Activated CD4-positive, alpha-beta memory T cell treated with anti-CD3 and anti-CD28 coated beads, Interleukin-2, amount 10 ng/mL, durations not matched to agents 7 days and 5 days (primary cell): ENCODE measurements at places on chromosomes 12 and 14. TPM values are rescaled to one million over a fixed set of nuclear protein-coding genes. Genes with fewer than 3 reads are reported as not detected.

Gene ARMH4
- not detected for total RNA-seq

- no peaks in the 10 kb centered on the region for H3K36me3 ChIP-seq
- no peak overlapping the region for H3K4me3 ChIP-seq
- DNase-seq, result no peak
- H3K27ac ChIP-seq, result no peak overlapping the region
- peaks cover 7% of the 10 kb centered on the region for H3K4me1 ChIP-seq
- H3K27me3 ChIP-seq, result no peaks in the 10 kb centered on the region
Measured at GRCh38 chr14:58566979-58567378, 70.8 kb upstream of the DACT1 start.

Gene WSCD2
- not detected for total RNA-seq

Gene CLSTN3
- total RNA-seq, result 148 TPM

Gene CARMIL3
- total RNA-seq, result 3.7 TPM

GRCh38 chr14:95540236-95540855 is 5.5 kb downstream of the GLRX5 start:
- H3K27me3 ChIP-seq, result no peaks in the 10 kb centered on the region
- no peak overlapping the region for H3K4me3 ChIP-seq
- H3K27ac ChIP-seq, result no peak overlapping the region
- H3K4me1 ChIP-seq, result peaks cover 29% of the 10 kb centered on the region

Gene MYF6
- not detected for total RNA-seq

DNA sequence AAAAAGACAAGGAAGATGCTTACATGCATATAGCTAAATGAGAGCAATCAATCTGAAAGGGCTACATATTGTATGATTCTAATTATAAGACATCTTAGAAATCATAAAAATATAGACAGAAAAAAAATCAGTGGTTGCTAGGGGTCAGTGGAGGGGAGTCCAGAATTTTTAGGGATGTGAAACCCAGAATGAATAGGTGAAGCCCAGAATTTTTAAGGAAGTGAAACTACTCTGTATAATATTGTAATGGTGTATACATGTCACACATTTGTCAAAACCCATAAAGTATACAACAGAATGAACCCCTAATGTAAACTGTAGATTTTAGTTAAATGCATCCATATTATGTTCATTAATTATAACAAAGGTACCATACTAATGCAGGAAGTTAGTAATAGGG is 713.2 kb downstream of the FLRT2 start:
- H3K27ac ChIP-seq, result no peak overlapping the region
- no peaks in the 10 kb centered on the region for H3K36me3 ChIP-seq
- H3K27me3 ChIP-seq, result no peaks in the 10 kb centered on the region
- DNase-seq, result no peak
- no peaks in the 10 kb centered on the region for H3K4me1 ChIP-seq

Gene PRR13
- 246 TPM for total RNA-seq

GRCh38 chr12:57151741-57152630 is 4.6 kb upstream of the LRP1-AS start:
- no peaks in the 10 kb centered on the region for H3K36me3 ChIP-seq
- H3K27ac ChIP-seq, result no peak overlapping the region
- H3K4me3 ChIP-seq, result no peak overlapping the region
- no peak for DNase-seq
- H3K27me3 ChIP-seq, result no peaks in the 10 kb centered on the region

Gene PHLDA1
- 42.8 TPM for total RNA-seq

GRCh38 chr12:130119241-130119861 is 42.9 kb upstream of the FZD10 start:
- no peak overlapping the region for H3K4me3 ChIP-seq
- DNase-seq, result no peak
- H3K4me1 ChIP-seq, result no peaks in the 10 kb centered on the region
- no peaks in the 10 kb centered on the region for H3K27me3 ChIP-seq
- no peaks in the 10 kb centered on the region for H3K36me3 ChIP-seq
- no peak overlapping the region for H3K27ac ChIP-seq

- no peaks in the 10 kb centered on the region for H3K4me1 ChIP-seq
- H3K27ac ChIP-seq, result no peak overlapping the region
- H3K36me3 ChIP-seq, result no peaks in the 10 kb centered on the region
Measured at GRCh38 chr14:68173227-68173972, 353.8 kb downstream of the RAD51B start.

Gene GPRC5D
- 0.73 TPM for total RNA-seq

DNA sequence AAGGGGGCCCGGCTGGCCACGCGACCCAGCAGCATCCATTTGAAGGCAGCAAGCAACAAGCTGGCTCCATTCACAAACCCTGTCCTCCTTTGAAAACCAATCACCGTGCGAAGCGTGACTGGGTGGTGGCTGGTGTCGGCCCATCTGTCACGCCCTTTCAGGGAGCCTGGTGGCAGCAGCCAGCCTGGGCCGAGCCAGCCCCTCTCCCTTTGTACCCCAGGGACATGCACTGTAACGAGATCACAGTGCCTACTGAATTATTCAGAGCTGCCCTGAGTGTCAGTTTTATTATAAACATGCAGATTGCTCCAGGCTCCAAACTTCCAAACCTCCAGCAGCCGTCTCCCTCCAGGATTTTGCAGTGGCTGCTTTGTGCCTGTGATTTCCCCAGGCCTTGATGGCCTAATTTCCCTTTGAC is 22.3 kb upstream of the CTDSP2 start:
- DNase-seq, result no peak
- H3K27ac ChIP-seq, result no peak overlapping the region
- H3K4me3 ChIP-seq, result no peak overlapping the region
- H3K4me1 ChIP-seq, result peaks cover 8% of the 10 kb centered on the region
- no peaks in the 10 kb centered on the region for H3K36me3 ChIP-seq
- peaks cover 3% of the 10 kb centered on the region for H3K27me3 ChIP-seq

GRCh38 chr12:27571463-27571862 is 47.5 kb downstream of the PPFIBP1 start:
- peaks cover 10% of the 10 kb centered on the region for H3K27me3 ChIP-seq
- H3K4me1 ChIP-seq, result no peaks in the 10 kb centered on the region
- no peaks in the 10 kb centered on the region for H3K36me3 ChIP-seq
- DNase-seq, result no peak
- H3K4me3 ChIP-seq, result no peak overlapping the region
- H3K27ac ChIP-seq, result no peak overlapping the region

- peak within 1 kb of the TSS; percentile 70 for H3K27ac ChIP-seq
- peaks cover 45% of the 10 kb centered on the region for H3K4me1 ChIP-seq
- H3K36me3 ChIP-seq, result no peaks in the 10 kb centered on the region
- peak; percentile 46 for DNase-seq
- H3K27me3 ChIP-seq, result peaks cover 2% of the 10 kb centered on the region
- H3K4me3 ChIP-seq, result peak within 1 kb of the TSS; percentile 68
Measured at GRCh38 chr12:6635856-6636531, at the start of gene LPAR5. Gene LPAR5, minus strand, starts transcription at chr12:6635959. Its CDS starts 14,711 bp downstream, at chr12:6621248.

GRCh38 chr12:103431387-103431786 is 64.4 kb downstream of the C12orf42 start:
- H3K27ac ChIP-seq, result no peak overlapping the region
- peaks cover 8% of the 10 kb centered on the region for H3K4me1 ChIP-seq
- no peak for DNase-seq

- H3K36me3 ChIP-seq, result peaks cover 6% of the 10 kb centered on the region
- no peak overlapping the region for H3K4me3 ChIP-seq
- H3K27ac ChIP-seq, result no peak overlapping the region
- no peak for DNase-seq
- H3K4me1 ChIP-seq, result peaks cover 8% of the 10 kb centered on the region
- no peaks in the 10 kb centered on the region for H3K27me3 ChIP-seq
Measured at GRCh38 chr12:47602949-47603558, 102.8 kb downstream of the RPAP3 start.

DNA sequence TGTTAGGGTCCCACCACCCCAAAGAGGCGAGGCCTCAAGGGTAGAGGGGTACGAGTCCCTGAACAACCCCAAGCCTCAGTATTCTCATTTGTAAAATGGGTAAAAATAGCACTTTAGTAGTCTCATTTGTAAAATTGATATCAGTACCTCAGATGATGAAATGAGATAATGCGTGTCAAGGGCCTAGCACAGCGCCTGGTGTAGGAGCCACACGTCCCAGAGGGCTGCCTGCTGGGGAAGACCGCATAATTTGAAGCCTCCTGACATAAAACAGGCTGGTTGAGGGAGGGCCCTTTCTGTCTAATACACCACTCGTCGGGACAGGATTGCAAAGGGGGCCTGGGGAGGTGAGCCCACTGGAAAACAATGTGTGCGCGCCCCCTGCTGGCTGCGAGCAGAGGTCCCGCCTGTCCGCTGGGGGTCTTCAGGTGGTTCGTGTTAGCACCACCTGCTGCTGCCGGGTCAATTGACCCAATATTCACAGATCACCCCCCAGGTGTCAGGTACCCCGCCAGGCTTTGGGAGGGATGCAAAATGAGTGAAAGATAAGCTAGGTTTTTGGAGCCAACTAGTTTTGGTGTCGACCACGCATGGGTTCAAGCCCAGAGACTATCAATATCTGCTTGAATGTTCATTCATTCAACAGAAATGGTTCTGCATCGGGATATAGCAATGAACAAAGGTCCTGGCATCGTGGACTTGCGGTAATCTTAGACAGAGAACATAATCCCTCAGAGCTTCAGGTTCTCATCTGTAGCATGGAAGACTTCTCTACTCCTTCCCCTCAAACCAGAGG is 24.7 kb upstream of the IRF2BPL start:
- peaks cover 4% of the 10 kb centered on the region for H3K36me3 ChIP-seq
- H3K27ac ChIP-seq, result no peak overlapping the region
- H3K4me1 ChIP-seq, result peaks cover 24% of the 10 kb centered on the region
- H3K27me3 ChIP-seq, result peaks cover 2% of the 10 kb centered on the region

DNA sequence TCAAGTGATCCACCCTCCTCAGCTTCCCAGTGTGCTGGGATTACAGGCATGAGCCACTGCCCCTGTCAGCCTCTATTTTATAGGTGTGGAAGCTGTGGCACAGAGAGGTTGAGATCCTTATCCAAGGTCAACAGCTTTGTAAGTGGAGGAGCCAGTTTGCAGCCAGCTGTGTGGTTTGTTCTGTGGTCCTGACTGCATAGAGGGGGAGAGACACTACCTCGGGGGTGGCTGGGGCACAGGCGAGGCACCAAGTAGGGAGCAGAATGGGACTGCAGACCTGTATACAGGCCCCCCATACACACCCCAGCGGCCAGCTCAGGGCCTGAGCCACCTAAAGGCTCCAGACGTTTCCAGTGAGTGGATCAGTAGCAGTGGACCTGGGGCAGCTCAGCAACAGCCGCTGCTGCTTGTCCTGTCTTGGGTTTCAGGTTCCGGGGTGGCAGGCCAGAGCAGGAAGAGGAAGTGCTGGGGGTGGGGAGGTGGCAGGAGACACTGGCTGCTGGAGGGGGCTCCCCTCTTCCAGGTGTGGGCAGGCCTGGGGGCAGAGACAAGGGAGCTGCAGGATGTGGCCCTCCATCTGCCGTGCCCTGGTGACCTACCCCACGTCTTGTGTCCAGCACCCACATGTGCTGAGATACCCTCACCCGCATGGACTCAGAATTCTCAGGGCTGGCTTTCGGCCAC is 11.0 kb downstream of the ORAI1 start:
- DNase-seq, result peak; percentile 74
- no peaks in the 10 kb centered on the region for H3K27me3 ChIP-seq
- peaks cover 51% of the 10 kb centered on the region for H3K4me1 ChIP-seq
- peak overlapping the region; percentile 93 for H3K27ac ChIP-seq
- peak overlapping the region; percentile 59 for H3K4me3 ChIP-seq

Gene E2F7
- 14.2 TPM for total RNA-seq

DNA sequence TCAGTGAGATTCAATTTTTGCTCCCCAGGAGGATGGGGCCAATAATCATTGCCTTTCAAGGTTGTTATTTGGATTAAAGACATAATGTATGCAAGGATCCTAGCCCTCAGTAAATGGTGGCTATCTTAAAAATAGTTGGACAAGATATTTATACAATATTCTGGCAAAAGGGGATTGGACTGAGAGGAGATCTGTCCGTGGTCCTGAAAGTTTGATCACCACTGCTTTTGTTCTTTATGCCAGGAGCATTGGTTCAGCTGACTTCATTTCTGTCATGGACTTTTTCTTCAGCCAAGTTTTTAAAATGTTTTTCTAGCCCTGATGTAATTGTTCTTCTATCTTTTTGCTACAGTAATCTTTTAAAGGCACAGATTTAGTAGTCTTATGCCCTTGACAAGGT is 70.2 kb upstream of the TCL1A start:
- no peak for DNase-seq
- H3K27me3 ChIP-seq, result no peaks in the 10 kb centered on the region
- no peak overlapping the region for H3K27ac ChIP-seq
- H3K4me1 ChIP-seq, result no peaks in the 10 kb centered on the region
